ENCODE measurements at places on chromosomes 16 and 17.

DNA sequence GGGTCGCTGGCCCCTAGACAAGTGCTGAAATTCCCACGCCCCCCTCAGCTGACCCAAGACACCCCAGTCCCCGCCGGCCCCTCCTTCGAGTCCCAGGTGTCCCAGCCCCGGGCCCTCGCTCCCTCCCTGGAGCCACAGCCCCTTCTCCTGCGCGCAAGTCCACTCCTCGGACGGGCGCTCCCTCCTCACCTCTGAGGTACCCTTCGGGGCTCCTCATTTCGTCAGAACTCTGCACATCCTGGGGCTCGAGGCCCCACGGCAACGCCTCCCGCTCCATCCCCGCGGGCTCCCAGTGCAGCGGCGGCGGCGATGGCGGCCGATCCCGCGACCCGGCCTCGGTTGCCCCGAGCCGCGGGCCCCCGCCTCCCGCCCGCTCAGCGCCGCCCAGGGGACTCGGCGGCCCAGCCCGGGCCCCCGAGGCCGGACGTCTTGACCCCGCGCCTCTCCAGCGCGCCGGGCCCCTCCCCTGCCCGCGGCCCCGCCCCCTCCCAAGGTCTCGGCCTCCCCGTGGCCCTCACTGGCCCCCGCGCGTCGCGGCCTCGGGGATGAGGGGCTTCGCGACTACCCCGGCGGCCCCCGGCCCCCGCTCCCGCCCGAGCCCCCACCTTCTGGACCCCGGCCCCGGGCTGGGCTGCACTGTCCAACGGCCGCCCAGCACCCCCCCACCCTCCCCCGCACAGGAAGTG is at the start of gene ZNF768:
Gene ZNF768, minus strand, starts transcription at position 430 of the 686 bp plus-strand sequence. Its CDS starts 153 bp downstream, at position 277.
- DNase-seq: no peak

DNA sequence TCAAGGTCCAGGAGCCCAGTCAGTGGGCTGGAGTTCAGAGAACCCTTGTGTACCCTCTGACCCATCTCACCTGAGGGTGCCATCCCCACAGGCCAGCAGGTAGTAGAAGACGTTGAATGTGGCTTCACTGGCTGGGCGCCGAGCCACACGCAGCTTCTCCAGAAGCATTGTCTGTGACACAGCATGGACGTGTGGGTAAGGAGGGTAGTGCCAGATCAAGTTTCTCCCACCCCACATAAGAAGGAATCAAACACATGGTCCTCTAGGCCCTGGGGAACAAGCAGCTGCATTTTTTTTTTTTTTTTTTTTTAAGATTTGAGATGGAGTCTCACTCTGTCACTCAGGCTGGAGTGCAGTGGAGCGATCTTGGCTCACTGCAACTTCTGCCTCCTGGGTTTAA is 60.9 kb downstream of the MYO18A start:
- no peak for DNase-seq

DNA sequence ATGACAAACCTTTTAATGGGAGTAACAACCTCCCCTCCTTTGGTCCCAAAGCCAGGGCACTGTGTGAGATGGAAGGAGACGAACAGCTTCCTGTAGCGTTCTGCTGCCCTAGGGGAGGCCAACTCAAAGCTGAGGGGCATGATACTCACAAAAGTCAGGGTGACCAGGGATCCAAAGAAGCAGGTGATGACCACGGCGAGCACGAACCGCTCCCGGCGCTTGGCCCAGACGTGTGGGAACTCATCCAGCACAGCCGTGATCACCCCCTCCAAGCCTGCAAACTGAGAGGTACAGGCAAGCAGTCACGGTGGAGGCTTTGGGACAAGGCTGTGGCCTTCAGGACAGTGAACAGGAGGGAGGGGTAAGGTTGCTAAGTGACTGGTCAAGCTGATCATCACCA is 25.1 kb downstream of the SLC6A4 start:
- no peak for DNase-seq

DNA sequence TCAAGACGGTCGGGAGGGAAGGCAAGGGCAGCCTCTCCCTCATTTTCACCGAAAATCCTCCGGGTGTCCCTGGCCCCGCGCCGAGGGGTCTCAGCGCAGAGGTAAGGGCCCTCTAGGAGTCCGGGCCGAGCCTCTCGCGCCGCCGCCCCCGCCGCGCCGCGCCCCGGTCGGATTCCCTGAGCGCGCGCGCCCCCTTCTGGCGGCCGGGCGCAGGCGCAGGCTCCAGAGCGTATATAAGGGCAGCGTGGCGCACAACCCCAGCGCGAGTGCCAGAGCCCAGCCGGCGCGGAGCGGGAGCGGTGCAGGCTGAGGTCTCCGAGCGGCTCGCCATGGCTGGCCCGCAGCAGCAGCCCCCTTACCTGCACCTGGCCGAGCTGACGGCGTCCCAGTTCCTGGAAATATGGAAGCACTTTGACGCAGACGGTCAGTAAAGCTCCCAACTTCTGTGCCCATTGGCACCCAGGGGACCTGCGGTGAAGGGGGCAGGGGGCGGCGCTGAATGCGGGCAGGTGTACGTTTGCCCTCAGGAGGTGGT is at the start of gene CALB2:
Gene CALB2, plus strand, starts transcription at position 260 of the 535 bp plus-strand sequence. Its CDS starts 70 bp downstream, at position 330.
- DNase-seq: peak; percentile 53

GRCh38 chr16:4317532-4318450 is 1.9 kb downstream of the GLIS2 start:
- no peak for DNase-seq

Measured in fibroblast of skin of back (primary cell).